AG09319 (cell line): ENCODE measurements at places on chromosomes 3 and 15.

DNA sequence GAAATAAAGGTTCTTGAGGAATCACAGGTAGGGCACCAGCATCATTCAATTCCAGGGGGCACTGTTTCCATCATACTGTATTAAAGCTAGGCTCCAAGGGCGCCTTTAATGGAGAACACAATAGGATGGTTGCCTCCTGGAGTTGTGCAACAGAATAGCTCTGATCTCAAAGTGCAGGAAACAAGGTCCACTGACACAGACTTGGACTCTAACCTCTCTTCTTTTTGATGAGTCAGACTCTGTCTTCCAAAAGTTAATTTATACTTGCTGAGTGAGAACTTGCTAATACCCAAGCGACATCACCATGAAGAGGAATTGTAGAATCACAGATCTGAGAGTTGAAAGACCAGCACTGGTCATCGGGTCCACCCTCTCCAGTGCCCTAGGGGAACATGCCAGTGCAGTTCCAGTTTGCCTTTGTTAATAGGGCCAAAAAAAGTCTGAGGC is 94.4 kb upstream of the PHLDB2 start:
- DNase-seq: no peak

GRCh38 chr3:113185194-113185835 is 26.0 kb upstream of the BOC start:
- no peak for DNase-seq

GRCh38 chr3:41176596-41176995 is 22.7 kb upstream of the CTNNB1 start:
- DNase-seq: no peak

- DNase-seq: no peak
Observed at GRCh38 chr15:87826119-87826747, 430.3 kb downstream of the NTRK3 start.

GRCh38 chr3:149968216-149968615 is 2.5 kb downstream of the PFN2 start:
- DNase-seq: no peak

DNA sequence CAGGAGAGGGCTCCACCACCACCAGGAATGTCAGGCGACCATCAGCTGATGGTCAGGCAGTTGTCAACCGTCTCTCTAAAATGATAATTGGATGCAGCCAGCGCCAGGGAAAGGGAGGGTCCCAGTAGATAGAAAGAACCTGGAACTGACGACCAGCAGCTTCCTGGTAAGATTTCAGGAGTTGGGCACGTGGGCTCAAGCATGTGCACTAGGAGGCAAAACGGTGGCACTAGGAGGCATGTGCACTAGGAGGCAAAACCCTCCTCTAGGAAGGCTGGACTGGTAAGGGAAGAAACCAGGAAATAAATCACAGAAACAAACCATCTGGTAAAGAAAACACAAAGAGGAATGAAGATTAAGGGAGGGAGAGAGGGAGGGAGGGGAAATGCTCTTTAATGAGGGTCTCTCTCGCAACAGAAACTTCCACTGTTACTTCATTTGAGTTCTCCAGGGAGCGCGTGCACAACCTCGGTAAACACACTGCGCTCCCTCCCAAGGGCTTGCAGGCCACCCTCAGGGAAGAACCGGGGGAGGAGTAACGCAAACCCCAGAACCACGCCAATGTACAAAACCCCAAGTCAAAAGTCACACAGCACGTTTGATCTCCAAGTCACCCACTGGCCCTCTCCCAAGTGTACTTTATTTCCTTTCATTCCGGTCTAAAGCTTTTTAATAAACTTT is 116.7 kb downstream of the XXYLT1 start:
- DNase-seq: no peak

DNA sequence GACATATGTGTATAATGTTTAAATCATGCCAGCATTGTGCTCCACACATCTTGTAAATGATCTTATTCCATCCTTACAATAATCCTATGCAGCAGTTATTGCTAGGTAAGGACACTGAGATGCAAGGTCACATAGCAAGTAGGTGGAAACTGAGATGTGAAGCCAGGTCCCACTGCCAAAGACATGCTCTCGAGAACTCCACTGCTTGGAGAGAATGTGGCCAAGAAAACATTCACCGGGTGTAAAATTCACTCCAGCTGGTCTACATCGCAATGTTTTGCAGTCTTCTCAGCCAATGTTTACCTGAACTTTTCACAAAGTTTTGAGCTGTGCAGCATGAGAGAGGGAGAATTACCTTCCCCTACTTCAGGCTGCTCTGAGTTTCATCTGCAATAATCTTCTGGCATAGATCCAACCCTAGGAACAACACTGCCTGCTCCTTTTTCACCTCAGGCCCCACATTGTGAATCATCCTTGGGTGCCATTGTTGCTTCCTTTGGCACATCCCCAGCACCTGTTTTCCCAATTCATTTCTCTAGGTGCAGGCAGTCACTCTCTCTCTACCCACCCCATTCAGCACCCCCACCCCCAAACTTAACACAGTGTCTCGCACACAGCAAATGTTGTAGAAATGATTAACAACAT is 53.5 kb upstream of the PRTG start:
- no peak for DNase-seq

DNA sequence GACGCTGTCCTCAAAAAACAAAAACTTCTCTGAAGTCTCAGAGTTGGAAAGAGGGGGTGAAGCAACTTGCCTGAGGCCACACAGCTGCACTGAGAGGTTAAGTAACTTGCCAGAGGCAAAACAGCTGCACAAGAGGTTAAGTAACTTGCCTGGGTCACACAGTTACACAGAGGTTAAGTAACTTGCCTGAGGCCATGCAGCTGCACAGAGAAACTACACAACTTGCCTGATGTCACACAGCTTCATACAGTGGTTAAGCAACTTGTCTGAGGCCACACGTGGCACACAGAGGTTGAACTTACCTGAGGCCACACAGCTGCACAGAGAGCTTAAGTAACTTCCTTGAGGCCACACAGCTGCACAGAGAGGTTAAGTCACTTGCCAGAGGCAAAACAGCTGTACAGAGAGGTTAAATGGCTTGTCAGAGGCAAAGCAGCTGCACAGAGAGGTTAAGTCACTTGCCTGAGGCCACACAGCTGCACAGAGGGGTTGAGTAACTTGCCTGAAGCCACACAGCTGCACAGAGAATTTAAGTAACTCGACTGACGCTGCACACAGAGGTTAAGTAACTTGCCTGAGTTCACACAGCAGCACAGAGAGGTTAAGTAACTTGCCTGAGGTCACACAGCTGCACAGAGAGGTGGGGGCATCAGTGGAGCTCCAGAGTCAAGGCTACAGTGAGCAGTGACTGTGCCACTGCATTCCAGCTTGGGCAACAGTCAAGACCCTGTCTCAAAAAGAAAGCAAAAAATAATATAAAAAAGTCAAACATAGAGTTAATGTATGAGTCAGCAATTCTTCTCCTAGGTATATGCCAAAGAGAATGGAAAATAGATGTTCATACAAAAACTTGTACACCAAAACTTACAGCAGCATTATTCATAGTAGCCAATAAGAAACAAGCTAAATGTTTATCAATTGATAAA is 12.0 kb upstream of the ACAD9 start:
- no peak for DNase-seq

DNA sequence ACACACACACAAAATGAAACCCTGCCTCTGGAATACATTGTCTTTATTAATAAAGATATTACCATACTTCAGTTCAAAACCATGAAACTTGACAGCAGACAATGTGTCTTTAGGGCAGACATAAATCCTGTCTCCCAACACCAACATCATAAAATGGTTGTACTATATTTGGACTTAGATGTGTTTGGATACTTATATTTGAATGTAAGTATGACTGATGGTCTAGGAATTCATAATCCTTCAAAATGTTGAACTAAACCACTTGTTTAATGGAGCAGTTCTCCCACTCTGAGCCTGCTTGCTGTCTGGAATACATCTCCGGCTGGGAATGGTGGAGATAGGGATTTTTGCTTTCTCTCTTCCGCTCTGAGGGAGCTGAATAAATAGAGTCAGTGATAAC is 10.6 kb downstream of the FBN1 start:
- DNase-seq: no peak

DNA sequence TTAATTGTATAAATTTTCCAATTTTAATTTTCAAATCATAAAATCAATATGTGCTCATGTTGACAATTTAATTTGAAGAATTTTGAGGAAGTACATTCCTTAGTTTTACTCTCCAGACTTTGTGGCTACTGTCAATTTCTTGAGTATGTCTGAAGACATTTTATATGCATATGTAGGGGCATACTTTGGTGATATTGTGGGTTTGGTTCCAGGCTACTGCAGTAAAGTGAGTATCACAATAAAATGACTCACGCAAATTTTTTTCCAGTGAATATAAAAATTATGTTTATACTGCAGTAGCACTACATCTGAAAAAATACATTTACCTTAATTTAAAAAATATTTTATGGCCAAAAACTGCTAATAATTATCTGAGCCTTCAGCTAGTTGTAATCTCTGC is 123.2 kb upstream of the PLCL2 start:
- DNase-seq: no peak
